ENCODE measurements at places on chromosomes 13 and 19.

GRCh38 chr13:33106656-33107360, 90.6 kb downstream of the KL start:
- no peak for DNase-seq

DNA sequence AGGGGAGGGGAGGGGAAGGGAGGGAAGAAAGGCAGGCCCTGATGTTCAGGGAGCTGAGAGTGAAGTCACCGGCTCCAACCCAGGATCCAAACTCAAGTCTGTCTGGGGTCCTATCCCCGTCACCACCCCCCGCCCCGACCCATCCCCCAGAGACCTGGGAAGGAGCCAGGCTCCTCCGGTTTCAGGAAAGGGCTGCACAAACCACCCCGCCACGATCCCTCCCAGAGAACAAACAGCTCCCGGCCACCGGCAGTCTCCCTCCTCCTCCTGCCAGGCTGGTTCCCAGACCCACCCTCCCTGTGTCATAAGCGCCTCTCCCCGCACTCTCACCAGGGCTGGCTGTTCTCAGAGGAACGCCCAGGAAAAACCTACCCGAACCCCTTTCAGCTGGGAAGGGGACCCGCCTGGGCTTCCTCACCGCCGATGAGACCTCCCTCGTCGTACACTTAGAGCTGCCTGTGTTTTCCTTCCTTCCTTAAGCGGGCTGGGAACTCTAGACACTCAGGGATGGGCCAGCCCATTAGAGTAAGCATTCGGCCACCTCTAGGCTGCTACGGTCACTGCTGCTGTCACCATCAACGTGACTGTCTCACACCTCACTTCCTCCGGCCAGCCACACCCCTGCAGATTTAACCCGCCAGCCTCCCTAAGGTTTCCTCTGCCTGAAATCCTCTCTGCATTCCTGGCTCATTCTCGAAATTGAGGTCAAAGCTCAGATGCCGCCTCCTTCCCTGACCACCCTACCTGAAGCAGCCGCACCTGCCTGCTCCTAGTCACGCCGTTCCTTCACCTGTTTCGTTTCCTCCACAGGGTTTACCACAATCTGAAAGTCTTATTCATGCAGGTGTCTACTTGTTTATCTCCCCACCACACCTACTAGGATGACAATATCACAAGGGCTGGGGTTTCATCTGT, 6.3 kb upstream of the RDH13 start:
- DNase-seq: no peak

DNA sequence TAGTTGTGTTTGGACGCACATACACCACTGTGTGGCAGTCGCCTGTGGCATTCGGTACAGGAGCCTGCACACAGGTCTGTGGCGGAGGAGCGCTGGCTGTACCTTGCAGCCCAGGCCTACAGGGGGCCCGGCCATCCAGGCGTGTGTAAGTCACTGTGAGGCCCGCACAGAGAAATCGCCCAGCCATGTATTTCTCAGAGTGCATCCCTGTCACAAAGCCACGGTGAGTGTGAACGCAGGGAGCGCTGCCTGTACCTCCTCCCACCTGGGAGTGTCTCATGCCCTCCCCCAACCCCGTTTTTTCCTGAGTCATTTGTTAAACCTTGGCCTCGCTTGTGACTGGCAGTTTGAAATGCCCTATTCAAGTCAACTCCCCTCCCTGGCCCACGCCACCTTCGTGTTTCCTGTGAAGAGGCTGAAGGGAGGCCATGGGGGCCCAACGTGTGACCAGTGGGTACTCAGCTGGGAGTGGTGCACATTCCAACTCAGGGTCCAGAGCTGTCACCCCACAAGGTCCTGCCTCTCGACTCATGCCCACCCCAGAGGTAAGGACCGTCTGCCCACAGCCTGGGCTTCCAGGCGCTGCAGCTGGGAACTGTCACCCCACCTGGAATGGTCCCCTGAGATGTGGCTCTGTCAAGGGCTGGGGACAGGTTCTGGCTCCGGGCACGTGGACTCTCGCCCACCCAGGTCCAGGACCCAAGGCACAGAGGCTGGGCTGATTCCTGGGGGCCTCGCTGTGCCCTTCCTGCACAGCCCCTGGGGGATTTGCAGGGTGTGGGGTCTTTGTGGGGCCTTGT, 11.6 kb upstream of the RASA3 start:
- DNase-seq: no peak

- DNase-seq: no peak
Measured at GRCh38 chr13:62185631-62186255, 770.1 kb upstream of the PCDH20 start.

- no peak for DNase-seq
Measured at GRCh38 chr13:102017248-102017647, 384.6 kb downstream of the FGF14 start.

DNA sequence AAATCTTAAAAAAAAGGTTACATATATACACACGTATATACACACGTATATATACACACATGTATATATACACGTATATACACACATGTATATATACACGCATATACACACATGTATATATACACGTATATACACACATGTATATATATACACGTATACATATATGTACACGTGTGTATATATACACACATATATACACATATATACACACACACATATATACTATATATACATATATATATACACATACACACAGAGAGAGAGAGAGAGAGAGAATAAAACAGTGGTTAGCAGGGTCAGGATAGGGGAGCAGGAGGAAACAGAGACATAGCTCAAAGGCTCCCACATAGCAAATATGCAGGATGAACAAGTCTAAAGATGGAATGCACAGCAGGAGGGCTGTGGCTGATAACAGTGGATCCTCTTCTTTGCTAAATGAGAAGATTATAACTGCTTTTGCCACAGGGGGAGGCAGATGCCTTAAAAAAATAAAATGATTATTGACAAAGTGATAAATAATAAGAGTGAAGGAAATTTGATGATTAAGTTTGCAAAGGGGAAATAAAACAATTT, 714.5 kb downstream of the UQCRFS1 start:
- DNase-seq: no peak

DNA sequence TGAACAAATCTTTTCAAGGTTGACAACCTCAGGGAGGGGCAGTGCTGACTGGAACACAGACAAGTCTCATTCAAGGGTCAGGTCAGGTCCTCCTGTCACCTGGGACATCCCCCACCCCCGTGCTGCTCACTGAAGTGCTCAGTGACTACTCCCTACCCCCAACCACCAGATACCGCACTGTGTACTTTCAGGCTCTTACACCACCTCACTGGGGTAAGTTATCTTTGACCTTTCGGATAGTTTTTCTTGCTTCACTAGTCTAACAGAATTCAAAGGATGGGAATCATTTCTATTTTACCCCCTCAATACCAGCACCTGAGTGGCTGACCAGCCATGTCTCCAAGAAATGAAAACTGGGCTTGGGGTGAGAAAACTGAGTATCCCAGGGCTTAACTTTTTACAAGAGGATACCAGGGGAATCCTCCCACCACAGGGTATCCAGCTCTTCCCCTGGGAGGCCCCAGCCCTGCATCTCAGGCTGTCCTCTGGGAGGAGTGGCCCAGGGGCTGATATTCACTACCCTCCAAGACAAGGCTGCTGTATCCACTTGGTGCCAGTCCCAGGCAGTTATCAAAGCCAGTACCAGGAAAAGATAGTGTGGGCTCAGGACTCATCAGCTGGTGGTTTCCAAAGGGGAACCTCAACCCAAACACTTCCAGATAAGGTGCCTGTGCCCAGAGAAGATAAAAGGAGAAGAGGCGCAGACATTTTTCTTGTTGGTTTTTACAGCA, 2.1 kb downstream of the ZNF563 start:
- peak; percentile 26 for DNase-seq

DNA sequence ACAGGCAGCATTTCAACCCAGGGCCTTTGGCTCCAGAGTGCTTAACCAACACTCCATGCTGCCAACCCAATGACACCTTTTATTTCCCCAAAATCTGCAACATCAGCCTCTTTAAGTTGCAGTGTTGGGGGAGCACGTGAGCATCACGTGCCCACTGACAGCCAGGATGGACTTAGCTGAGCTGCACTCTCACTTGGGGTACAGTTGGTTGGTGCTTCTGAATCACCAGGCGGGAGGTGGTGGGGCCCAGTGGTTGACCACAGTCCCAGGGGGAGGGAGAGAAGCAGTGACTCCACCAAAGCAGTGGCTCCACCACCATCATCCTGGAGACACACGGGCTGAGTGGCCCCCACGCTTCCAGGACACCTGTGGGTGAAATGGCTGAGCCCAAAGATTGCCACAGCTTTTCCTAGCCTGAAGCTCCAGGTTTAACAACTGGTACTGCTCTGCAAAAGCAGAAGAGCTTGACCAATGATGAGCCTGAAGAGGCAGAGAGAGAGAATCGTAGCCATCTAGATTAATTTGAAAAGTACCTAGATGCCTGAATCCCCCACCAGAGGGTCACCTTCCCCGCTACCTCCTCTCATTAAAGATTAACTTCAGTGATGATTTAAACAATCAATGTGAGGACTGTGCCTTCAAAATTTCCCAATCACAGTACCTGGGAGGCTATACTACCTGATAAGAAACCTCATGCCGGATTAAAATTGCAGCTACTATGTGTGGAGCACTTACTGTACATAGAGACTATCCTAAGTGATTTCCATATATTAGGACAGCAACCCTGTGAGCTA, 193.8 kb downstream of the FOXO1 start:
- no peak for DNase-seq

DNA sequence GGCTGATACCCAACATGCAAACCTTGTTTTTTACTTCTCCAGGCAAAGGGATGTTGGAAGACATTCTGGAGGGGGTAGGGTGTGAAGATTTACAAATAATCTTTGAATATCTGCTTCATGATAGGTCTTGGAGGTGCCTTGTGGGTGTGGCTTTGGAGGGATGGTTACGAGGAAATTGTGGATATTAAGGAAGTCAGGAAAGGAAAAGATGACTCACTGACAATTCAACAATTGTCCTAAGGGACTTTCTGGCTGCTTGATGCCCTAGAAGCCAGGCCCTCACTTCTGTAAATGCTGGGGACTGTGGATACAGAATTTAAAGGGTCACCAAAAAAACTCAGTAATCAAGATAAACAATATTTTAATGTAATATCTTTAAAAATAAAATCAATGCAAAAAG, 37.4 kb upstream of the ZNF527 start:
- DNase-seq: no peak

DNA sequence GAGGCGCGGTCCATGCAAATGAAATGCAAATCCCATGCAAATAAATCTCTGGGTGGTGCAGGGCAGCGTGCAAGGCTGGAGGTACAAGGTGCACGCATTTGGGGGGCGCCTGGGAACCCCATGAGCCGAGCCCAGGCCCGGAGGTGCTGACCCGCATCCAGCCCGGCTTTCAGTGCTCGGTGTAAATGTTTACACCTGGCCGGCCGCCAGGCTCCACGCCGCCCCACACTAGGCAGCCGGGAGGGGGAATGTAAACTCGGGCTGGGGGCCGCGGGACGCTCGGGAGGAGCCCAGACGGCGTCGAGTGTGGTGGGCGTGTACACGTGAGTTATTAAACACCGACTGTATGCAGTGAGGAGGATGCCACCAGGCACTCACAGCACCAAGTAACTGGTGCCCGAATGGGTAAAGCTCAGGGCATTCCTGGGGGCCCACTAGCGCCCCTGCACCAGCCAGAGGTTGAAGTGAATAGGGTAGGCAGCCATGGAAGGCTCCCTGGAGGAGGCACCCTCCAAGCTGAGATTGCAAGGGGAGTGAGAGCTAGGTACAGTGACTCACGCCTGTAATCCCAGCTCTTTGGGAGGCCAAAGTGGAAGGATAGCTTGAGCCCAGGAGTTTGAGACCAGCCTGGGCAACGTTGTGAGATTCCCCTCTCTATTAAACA, 17.2 kb downstream of the FUT6 start:
- DNase-seq: no peak

- DNase-seq: no peak
Measured at GRCh38 chr19:15115762-15116615, 8.8 kb downstream of the SYDE1 start.

DNA sequence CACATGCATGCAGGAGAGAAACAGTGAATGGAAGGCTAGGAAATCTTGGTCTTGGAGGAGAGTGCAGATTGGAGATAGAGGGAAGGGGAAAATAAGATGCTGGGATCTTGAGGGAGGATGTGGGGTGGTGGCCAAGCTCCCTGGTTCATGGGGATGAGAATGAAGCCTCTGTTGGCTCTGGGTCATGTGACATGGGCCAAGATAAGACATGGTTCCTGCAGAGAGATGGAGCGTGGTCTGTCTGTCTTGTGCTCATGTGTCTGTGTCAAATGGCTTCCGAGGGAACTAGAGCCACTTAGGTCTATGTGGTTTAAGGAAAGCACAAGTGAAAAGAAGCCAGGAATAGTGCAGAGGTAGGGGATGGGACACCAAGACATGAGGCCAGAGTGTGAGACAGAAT, 30.8 kb upstream of the FFAR2 start:
- DNase-seq: no peak

GRCh38 chr13:86020351-86021002, 221.3 kb upstream of the SLITRK6 start:
- no peak for DNase-seq

GRCh38 chr13:108895220-108895704, 265.9 kb downstream of the MYO16 start:
- no peak for DNase-seq

DNA sequence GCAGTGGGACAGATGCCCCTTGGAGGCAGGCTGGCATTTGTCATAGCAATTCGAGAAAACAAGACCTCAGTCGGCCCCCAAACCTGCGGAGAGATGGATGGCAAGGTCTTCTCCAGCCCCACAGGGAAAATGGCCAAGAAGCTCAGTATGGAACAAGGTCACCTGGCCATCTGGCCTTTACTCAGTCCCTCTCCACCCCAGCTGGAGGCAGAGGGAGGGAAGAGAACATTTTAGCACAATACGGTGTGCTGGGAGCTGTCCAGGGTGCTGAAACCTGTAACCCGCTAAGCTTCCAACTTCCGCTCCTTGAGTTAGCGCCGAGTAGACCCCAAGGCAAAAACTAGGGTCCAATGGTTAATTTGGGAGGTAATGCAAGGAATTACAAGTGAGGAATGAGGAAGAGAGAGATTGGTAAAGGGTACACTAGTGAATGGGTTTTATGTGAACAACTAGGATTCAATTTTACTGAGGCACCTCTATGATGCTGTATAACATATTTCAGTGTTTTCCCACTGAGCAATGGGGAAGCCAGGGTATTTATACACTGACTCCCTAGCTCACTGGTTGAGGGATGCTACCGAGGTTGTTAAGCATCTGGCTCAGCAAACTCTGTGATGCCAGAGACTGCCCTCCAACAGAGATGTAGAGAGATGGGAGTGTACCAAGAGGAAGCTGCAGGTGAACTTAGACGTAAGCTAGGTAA, 64.3 kb downstream of the CACNA1A start:
- DNase-seq: no peak

GRCh38 chr19:4172861-4173473, 9.4 kb downstream of the SIRT6 start:
- DNase-seq: peak; percentile 40

- no peak for DNase-seq
Measured at GRCh38 chr13:31122143-31122542, 39.6 kb downstream of the HSPH1 start.

GRCh38 chr19:35509861-35510625, 3.4 kb downstream of the DMKN start:
- peak; percentile 62 for DNase-seq

- no peak for DNase-seq
Measured at GRCh38 chr13:111458739-111459138, 138.3 kb downstream of the TEX29 start.

GRCh38 chr13:113732961-113733950, 25.8 kb upstream of the TMEM255B start:
- no peak for DNase-seq

Measured in stimulated activated CD8-positive, alpha-beta memory T cell treated with anti-CD3 and anti-CD28 coated beads, Interleukin-7, amount 100 ng/mL, for 24 hours (primary cell).